Caudate nucleus (tissue), 63 donors: ENCODE measurements at places on chromosomes 13 and 19.

- DNase-seq = no peak
Measured at GRCh38 chr19:14475251-14476073, at the start of gene PTGER1. Gene PTGER1 (minus strand): TSS chr19:14475354. CDS start chr19:14474320, 1,034 bp downstream.

DNA sequence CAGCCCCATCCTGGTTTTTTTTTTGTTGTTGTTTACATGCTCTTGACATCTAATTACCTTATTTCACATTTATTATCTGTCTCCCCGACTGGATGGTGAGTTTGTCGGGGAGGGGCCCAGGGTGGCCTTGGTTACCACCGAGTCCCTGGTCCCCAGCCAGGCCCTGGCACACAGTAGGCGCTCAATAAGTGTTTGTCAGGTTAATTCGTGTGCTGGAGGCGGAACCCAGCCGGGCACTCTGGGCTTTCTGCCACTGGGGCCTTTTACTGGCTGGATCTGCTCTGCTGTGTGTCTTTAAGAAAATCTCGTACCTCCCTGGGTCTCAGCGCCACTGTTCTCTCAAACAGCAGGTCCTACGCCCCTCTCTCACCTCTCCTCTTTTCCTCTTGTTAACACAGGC is 4.6 kb downstream of the NRTN start:
- DNase-seq = no peak

- DNase-seq = no peak
Measured at GRCh38 chr13:37295071-37295470, 189.6 kb upstream of the CSNK1A1L start.

DNA sequence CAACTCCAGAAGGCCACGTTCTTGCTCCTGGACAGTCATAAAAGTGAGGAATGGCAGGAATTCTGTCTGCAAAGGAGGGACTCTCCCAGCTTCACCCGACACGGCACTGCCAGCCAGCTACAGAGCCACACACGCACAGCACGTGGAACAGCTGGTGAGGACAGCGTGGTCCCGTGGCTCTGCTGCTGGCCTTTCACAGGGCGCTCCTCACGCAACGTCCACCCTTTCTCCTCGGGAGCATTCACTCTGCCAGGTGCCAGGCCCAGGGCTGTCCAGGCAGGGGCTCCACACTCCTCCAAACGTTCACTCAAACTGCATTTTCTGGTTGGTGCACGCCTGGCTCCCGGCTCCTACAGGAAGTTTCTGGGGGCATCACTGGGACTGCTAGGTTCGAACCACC is 14.4 kb downstream of the GRTP1 start:
- no peak for DNase-seq

DNA sequence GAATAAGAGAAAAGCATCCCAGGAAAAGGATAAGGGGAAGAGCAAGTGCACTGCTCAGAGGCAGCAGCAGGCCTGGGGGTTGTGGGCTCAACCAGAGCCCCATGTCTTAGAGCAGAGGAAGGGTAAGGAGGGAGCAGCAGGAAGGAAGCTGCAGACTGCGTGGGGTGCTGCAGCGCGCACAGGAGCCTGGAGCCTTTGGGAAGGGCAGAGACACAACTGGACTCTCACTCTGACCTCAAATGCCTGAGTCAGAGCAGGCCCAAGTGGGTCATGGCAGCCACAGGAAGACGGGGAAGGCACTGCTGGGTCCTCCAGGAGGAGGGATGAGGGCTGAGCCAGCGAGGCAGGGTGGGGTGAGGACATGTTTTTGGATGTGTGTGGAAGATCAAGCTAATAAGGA is 31.6 kb downstream of the SIGLEC7 start:
- no peak for DNase-seq
